NCI-H2081 treated with DMSO at 0.1 percent for 48 hours (cell line): ENCODE measurements at places on chromosomes 3 and 15.

- no peak for DNase-seq
Observed at GRCh38 chr3:63918321-63918720, 6.1 kb upstream of the SCAANT1 start.

DNA sequence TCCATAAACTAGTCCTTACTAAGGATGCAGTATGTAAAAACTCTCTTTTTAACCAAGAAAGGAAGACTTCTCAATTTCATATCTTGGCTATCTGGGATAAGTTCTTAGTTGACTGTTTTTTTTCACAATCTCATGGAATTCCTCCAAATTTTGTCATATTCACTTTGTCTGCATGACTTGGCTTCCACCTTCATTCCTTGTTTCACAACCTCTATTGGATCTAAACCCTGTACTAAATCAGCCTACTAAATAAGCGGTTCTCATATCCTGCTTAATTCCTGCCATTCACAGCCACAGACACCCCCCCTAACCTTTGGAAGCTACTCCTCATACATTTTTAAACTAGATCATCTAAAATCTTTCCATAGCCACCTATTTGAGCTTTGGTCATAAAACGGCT, 370.6 kb upstream of the NAALADL2 start:
- DNase-seq = no peak

DNA sequence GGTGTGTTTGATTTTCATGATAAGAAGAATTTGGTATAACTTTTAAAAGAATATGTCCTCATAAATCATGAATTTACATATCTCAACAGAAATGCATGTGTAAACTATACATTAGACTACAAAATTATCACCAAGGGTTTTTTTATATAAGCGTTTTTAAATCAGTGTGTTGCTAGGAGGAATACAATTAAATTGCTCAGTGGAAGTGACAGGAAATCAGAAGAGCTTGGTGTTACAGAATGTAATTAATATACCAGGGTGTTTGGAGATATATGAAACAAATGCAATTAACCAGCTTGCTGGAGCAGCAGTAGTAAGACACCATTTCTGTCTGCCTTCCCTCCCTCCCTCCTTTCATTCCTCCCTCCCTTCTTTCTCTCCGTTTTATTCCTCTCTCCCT, 2.4 kb downstream of the ROBO2 start:
- no peak for DNase-seq

GRCh38 chr3:120752865-120753264, 10.3 kb downstream of the GTF2E1 start:
- no peak for DNase-seq

GRCh38 chr3:129673012-129673411, 66.5 kb upstream of the PLXND1 start:
- no peak for DNase-seq

GRCh38 chr3:114626751-114627150, 332.9 kb downstream of the TIGIT start:
- no peak for DNase-seq

DNA sequence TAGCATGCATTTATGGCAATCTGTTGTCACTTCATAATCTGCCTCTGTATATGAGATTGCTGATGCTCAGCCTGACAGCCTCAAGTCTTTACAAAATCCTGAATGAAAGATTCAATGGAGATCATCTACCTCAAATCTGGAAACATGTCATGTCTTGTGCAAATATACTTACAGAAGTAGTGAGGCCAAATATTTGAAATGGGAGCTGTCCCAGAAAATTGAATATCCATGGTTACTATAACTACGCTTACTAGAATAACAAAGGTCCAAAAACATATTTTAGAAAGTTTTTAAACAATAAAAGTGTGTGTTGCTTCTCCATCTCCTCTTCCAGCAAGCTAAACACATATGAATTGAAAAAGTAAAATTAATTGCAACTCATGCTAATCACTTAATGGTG, 133.2 kb upstream of the DPH6 start:
- DNase-seq = no peak

DNA sequence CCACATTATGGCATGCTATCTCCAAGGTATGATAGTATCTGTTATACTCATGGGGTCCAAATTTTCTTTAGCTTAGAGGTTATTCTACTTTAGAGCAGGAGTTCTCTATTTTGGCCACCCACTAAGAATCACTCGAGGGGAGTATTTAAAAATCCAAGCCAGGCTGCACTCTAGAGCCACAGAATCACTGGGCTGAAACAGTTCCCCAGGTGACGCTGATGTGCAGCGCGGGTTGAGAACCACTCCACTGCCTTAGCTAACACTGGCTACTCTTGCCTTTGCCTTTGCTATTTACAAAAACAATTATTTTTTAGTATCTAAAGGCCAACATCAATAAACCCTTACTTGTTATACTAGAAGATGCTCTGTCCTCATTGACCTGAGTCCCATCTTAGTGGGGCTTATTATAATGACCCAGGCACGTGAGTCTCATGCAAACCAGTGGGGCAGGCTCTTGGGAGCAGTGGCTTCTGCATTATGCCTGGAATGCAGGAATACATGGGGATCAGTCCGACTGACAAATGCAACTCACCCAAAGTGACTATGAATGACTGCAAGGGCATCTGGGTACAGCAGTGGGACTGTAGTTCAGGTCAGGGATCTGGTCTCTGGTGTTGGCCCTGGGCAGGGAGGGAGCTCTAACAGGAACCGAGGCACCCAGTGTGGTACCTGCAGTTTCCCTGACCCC, 21.7 kb upstream of the CGNL1 start:
- no peak for DNase-seq

DNA sequence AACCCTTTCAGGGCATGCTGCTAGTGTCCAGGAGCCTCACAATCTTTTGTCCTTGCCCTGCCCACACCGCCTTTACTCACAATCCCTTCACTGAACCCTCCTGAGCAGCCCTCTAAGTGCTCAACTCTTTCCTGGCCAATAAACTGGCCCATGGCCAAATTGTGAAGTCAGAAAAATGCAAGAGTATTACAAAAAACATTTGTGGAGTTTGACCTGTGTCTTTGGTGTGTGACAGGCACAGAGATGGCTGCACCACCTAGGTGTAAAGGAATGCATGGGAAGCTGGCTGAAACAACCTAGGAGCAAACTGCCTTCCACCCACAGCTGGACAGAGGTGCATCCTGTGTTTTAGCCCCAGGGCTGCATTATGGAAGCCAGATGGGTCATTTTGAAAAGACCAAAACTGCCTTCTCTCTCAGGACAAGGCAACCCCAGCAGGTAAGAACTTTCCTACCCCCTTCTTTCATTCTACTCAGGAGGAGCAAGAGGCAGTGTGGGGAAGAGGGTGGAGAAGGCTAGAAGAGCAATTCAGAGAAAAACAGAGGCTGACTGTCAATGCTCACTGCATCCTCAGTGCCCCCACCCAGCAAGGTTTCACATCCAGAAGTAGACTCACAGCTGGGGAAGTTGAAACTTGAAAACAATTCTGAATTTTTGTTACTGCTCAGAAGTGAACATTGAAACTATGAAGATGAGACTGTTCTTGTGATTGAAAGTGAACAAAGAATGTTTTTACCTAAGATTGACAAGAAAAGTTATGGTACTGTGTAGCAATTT, 78.6 kb downstream of the TRIM42 start:
- DNase-seq = no peak

GRCh38 chr3:49276475-49277382, at the start of gene C3orf62:
TSS of gene C3orf62 (minus strand) at chr3:49277232. CDS start at chr3:49276872, 360 bp downstream.
- no peak for DNase-seq

- DNase-seq = no peak
Observed at GRCh38 chr3:195224156-195224979, 46.6 kb downstream of the XXYLT1 start.

- no peak for DNase-seq
Observed at GRCh38 chr3:122245513-122246174, 62.2 kb downstream of the CASR start.

GRCh38 chr3:155153242-155154186, 73.4 kb downstream of the MME start:
- no peak for DNase-seq

DNA sequence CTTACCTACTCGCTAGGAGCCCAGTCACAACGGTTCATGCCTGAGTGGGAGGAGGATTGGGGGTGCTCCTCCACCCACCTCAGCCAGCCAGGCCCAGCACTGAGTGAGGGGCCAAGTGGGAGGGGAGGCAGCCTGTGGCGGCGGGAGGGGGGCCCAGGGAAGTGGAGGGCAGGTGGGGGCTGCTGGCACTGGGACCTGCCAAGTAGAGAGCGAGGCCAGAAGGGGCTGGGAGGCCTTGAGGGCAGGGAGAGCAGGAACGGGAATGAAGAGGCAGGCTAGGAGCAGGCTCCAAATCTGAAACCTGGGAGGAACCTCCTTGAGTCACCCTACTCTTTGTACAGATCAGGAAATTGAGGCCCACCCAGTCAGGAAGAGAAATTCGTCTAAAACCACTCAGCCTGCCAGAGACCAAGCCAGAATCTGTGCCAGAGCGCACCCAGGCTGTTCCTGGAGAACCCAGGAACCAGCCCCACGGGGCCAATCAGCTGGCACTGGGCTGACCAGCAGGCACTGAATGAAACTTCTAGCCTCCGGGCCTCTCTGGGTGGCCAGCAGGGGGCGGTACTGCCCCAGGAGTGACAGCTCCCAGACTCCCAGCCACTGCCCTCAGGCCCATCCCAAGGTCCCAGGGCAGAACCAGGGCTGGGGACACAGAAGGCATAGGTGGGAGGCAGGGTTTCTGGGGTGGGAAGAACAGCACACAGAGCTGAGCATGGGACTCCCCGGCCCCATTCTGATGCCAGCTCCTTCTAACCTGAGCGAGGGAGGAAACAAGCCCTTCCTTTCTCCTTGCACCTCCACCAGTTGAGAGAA, 14.8 kb upstream of the CYP11A1 start:
- no peak for DNase-seq

GRCh38 chr3:113086560-113087461, 96.0 kb downstream of the GTPBP8 start:
- DNase-seq = no peak

- DNase-seq = no peak
Observed at GRCh38 chr3:100150473-100150872, 36.2 kb upstream of the FILIP1L start.

GRCh38 chr15:95021816-95022215, 790.5 kb downstream of the MCTP2 start:
- DNase-seq = no peak

DNA sequence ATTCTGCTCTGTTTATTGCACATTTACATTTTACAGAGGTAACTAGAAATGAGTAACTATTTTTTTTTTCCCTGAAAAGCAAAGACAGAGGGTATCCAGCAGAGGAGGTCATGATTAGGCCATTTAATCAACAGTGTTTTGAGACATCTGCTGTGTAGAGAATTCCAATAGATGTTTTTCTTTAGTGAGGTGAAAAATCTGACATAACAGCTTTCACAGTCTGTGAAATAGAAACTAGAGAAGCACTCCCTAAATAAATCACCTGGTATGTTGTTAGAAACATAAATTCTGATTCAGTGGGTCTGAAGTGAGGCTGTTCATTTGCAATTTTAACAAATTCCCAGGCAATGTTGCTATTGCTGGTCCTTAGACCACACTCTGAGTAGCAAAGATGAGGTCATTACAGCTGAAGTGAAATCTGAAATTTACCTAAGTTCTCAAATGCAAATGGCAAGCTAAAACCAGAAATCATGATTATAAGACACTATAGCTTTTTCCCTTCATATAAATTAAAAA, 329.2 kb upstream of the LRRC3B start:
- no peak for DNase-seq

DNA sequence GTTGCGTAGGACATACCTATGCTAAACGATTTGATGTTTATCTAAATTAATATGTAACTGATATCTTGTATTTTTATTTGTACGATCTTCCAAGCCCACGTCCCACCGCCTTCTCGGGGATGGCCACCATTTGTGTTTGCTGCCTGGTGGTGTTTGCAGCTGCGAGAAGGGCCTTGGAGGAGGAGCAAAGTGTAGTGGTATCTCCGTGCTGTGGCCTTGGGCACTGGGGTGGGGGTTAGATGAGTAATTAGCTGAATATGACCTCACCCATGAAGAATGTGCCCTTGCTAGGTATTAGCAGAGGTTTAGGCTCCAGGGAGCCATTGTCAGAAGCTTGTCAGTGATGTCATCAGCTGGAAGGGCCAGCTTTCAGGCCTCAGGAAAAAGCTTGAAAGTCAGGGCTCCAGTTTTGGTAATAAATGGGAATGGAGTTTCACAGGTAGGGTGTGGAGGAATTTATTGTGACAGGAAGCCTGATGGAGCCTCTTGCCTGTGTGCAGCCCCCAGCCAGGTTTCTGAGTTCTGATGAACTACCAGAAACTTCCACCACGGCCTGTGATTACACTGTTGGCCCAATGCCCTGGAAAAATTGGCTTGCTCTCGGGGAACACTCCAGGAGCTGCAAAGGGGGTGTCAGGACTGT, 41.0 kb downstream of the FLNB start:
- no peak for DNase-seq

- DNase-seq = no peak
Observed at GRCh38 chr3:13353506-13353905, 66.6 kb downstream of the NUP210 start.

GRCh38 chr3:163315786-163316185, 1762.5 kb downstream of the SI start:
- no peak for DNase-seq

GRCh38 chr3:89252860-89253259, 145.4 kb downstream of the EPHA3 start:
- no peak for DNase-seq

GRCh38 chr3:63631670-63632069, 20.8 kb upstream of the SNTN start:
- no peak for DNase-seq

DNA sequence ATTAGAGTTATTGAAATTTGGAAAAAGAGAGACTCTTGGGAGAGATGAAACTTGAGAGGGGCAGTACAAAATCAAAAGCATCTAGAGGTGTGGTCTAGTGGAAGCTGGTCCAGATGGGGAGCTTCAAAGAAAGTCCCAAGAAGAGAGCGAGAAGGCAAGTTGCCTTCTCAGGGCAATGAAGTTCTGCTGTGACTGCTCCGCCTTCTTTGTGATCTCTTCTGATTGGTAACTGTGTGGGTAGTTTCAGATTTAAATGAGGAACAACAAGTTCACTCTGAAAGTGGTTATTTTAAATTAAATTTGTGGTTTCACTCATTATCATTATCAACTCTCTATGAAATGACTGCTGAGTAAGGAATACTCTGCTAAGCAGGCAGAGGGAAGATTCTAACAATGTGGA, 233.3 kb downstream of the NLGN1 start:
- no peak for DNase-seq

- DNase-seq = no peak
Observed at GRCh38 chr3:147397155-147397874, 9.0 kb downstream of the ZIC4 start.

DNA sequence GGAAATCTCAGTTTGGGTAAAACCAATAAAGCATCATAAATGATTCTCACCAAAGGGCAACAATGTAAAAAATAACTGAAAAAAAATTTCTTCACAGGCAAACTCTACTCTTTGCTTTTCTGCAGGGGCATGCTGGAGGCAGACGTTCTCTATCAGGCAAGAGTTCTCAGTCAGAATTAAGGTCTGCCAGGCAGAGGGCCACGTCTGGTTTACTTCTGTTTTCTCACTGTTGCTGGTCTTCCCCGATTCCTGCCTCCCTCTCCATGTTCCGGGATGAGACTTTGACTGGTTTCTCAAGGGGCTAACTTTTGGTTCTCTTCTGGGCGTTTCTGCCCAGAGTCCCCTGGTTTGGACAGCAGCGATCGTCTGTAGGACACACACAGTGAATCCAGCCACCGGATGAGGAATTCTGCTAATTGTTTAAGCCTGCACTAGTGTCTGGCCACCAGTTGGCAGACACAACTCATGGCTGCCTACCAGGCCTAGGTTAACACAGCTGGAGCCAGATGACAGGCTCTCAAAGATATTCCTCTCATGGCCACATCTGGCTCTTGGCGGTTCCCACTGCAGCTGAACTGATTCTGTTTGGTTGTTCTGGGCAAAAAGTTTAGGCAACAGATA, 273.1 kb downstream of the FOXP1 start:
- DNase-seq = no peak
